Caudate nucleus (tissue), 63 donors: ENCODE measurements at places on chromosomes 2 and 18.
A peak's percentile ranks its signal among the peaks of the same experiment; 100 is the strongest.

GRCh38 chr2:82826437-82826836 lies 1632.6 kb downstream of the SUCLG1 start:
- DNase-seq = no peak

DNA sequence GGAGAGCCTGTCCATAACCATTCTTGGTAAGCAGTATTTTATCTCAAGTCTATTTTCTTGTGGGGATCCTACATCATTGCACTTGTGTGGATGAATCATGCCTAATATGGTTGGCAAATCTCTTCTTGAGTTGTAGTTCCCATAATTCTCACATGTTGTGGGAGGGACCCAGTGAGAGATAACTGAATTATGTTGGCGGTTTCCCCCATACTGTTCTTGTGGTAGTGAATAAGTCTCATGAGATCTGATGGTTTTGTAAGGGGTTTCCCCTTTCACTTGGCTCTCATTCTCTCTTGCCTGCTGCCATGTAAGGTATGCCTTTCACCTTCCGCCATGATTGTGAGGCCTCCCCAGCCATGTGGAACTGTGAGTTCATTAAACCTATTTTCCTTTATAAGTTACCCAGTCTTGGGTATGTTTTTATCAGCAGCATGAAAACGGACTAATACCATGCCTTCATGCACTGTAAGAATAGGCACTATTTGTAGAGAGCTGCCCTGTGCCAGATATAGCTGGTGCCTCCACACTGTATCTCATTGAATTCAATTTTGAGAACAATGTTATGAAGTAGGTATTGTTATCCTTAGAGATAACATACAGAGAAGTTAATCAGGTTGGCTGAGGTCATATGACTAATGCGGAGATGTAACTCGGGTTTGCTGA lies 148.3 kb downstream of the PLCL1 start:
- no peak for DNase-seq

GRCh38 chr2:109616184-109616583 lies 2.0 kb downstream of the SOWAHC start:
- DNase-seq = no peak

- no peak for DNase-seq
Measured at GRCh38 chr2:218162814-218163213, 3.9 kb downstream of the CXCR1 start.

DNA sequence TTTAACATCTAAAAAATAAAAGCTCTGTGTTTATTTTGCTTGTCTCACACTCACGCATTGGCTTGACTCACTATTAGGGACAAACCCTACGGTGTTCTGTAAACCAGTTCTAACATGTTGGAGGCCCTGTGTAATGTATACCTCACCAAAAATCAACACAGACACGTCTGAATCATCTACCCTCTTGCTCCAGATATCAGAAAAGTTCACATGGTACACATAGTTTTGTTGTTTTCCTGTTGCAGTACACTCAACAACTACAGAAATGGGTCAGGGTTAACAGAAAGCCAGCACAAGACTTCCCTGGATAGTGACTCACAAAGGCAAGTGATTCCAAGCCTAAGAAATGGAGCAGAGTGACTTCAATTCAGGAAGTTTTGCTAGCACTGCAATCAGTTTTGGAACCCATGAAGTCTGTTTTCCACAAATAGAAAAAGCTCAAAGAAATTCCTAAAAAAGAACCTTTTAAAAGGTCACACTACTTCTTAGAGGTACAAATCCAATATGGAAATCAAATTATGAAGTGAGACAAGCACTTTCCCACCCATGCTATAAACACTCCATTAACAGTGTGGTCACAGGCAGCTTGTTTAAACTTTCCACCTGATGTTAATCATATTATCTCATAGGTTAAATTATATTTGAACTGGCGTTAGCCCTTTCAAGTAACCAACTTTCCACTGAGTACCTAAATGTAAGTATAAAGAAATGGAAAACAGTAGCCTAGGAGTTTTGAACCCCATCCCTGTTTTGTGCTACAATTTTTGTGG lies 87.4 kb downstream of the GAREM1 start:
- DNase-seq = no peak

DNA sequence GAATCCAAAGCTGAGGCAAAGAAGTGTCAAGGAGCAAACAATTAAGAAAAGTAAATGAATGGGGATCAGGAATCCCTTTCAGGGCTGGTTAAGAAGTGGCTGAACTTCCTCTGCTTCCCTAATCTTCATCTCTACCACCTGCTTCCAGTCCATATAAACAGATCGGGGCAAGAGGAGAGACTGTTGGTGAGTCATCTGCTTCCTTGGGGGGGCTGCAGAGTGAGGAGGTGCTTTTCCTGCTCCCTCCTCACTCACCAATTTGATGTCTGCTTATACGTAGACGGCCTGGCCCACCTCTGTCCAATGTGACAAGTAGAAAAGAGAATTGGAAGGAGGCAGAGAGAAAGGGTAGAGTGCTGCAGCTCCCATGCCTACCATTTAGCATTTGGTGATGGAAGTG lies 68.4 kb downstream of the NAB1 start:
- DNase-seq = no peak

- DNase-seq = no peak
Measured at GRCh38 chr2:234051374-234052070, 1.0 kb downstream of the SPP2 start.

DNA sequence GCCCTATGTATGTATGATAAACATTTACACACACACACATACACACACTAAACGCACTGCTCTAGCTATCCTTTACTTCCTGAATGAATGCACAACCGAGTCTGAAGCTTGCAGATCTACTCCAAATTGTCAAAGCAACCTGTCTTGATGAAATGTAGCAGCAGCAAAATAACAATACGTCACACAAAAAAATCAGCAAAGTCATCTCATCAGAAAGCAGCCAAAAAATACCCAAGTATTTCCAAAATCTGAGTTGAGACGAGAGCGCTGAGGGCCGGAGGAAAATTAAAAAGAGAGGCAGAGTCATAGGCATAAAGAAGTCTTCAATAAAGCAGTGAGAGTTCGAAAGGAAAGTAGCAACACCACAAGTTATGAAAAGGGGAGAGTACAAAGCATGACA lies 67.7 kb downstream of the ZNF521 start:
- DNase-seq = no peak

DNA sequence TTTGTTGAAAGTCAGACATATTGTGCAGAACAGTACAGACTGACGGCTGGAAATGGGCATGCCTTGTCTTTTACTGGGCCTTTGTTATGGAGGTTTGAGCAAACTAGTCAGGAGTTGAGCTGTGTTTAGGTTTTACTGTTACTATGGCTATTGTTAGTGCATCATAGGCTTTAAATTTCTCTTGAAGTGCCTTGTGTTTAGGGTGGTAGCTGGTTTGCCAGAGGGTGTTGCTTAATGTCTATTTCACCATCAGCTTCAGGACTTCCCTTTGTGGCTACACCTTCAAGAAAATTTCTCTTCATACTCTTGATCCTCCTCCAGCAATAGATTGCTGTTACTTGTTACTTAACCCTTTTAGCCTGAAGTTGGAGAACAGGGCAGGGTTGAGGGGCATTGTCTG lies 104.6 kb downstream of the CAPN13 start:
- no peak for DNase-seq

DNA sequence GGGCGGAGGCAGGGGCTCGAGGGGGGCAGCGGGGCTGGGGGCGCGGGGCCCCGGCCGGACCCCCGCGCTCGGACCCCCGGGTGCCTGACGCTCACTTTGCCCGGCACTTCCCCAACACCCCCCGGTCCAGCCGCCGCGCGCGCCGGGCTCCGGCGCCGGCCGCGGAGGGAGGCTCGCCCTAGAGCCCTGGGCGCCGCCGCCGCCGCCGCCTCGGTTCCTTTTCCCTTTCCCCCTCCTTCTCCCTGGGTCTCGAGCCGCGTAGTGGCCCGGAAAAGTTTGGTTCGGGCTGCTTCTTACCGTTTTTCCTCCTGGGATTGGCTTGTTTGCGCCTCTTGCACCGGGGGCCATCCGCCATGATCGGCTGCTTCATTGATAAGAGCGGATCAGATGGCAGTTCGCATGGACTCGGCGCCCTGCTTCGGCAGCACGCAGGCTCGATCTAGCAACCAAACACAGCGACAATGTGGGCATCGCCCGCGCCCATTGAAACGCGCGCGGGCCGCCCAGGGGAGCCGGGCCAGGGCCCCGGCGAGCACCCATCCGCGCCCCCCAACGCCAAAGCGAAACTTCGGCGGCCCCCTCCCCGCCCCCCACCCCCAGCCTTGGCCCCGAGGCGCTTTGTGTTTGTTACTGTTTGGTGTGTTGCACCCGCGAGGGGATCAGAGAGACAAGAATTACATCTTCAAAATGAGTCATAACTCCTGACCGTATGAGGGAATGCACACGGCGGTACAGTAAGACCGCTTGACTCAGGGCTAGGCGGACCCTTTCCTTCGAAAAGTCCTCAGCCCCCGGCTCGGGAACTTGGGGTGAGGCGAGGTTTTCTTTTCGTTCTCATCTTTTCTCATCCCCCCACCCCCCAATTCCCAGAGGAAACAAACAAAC lies 2.7 kb downstream of the ZEB2 start:
- DNase-seq = peak; percentile 52

- no peak for DNase-seq
Measured at GRCh38 chr2:240626531-240627300, 1.4 kb downstream of the GPR35 start.

DNA sequence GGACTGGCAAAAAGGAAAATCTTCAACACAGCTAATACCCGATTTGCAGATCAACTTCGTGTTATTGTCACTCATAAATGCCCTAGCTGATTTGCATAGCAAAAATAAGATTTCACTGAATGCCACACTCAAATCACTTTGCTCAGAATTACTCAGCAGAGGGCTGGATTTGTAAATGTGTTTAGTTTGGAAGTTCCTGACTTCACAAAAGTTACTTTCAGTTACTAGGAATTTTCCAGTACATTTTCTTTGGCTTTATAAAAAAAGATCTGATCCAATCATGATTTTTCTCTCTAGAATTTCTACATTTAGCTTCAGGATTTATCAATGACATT lies 433.3 kb upstream of the ID2 start:
- DNase-seq = no peak

GRCh38 chr2:196334710-196335109 lies 163.3 kb upstream of the STK17B start:
- DNase-seq = no peak

DNA sequence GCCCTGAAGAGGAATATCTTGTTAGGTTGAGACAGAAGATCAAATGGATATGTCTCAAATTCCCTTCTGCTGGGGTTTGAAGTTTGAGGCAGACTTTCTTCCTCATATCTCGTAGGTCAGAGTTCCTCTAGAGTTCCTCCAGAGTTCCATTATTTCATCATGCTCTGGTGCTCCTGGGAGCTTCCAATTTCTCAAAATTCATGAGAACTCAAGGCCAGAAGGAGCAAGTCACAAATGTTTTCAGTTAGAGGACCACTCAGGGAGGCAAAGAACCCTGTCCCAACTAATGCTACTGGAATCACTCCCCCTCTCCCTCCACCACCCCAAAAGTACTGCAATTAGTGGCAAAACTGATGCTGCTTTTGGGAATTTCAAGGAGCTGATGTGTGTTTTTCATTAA lies 115.7 kb upstream of the RBMS1 start:
- no peak for DNase-seq

- DNase-seq = no peak
Measured at GRCh38 chr2:101967826-101968513, 23.8 kb upstream of the IL1R2 start.

GRCh38 chr2:237337586-237337985 lies 76.4 kb downstream of the COL6A3 start:
- no peak for DNase-seq

GRCh38 chr18:21896732-21897336 lies 156.2 kb downstream of the MIB1 start:
- DNase-seq = no peak

DNA sequence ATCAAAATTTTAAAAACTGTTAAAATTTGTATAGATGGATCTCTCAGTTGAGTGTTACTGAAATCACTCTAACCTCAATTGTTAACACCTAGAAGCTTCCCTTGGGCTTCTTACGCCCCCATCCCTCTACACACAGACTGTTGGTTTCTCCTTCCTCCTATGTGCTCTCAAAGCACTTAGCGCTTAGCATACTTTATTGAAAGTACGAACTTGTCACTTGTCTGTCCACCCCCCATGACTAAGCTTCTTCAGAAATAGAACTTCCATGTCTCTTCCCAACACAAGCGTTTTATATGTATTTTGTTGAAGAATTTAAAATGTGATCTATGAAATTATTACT lies 441 bp downstream of the MPHOSPH10 start:
- no peak for DNase-seq

DNA sequence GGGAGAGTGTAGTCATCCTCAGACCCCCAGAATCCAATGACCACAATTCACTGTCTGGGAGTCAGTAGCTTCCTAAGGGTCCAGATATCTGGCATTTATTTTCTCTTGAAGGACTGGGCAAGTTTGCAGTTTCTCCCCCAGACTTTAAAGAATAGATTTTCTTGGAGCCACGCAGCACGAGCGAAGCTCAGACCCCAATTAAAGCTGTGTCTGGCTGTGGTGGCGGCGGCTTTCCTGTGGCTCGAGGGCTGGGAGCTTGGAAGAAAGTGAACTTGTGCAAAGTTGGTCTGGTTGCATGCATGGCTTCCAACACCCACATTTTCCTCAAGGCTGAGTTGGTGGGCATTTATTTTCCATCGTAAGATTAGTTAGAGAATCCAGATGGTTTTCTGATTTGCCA lies 105.0 kb downstream of the ACKR3 start:
- no peak for DNase-seq

DNA sequence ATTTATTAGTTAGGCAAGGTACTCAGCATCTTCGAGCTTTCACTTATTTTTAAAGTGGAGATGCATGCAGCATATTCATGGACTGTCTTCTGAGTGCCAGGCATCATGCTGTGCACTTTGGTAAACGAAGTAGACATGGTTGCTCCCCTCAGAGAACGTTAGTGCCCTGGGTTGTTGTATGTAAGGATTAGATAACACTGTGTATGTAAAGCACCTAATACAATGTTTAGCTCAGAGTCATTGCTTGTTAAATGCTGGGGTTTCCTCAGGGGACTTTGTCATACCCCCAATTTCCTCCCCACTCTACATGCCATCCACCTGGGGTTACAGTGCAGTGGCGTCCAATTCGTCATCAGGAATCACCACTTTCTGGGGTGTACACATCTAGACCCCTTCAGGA lies 2.8 kb downstream of the UGGT1 start:
- DNase-seq = no peak

DNA sequence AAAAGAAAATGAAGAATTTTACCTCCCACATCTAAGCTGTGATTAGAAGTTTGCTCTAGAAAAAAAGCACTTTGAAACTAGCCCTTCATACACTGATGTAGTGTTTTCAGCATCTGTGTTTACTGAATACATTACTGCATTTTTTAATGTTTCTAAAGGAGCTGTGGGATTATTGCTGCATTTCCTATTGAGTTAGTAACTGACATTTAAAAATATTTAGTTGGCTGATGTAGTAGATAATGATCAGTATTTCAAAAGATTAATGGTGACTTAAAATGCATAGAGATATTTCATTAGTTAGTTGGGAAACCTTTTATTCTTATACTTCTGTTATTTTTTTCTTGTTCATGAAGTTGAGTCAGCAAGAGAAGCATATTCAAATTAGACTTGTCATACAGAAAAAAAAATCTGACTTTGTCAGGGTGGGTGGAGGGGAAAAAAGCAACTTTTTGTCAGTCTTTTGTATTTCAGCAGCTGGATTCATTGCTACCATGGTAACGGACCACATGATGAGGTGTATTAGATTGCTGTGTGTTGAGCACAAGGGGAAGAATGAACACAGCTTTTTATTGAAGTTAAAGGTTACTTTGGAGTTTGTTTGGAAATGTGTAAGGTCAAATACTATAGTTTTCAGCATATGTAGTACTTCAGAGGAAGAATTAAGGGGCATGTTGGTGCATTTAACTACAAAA lies at the start of gene DTNA:
DTNA (plus strand) TSS at position 549 of the 692 bp plus-strand sequence. CDS start 45,679 bp downstream, outside the sequence.
- peak; percentile 41 for DNase-seq
